A673 (cell line): ENCODE measurements at places on chromosomes 1 and 21. TPM values are rescaled to one million over a fixed set of nuclear protein-coding genes. Genes with fewer than 3 reads are reported as not detected.

DNA sequence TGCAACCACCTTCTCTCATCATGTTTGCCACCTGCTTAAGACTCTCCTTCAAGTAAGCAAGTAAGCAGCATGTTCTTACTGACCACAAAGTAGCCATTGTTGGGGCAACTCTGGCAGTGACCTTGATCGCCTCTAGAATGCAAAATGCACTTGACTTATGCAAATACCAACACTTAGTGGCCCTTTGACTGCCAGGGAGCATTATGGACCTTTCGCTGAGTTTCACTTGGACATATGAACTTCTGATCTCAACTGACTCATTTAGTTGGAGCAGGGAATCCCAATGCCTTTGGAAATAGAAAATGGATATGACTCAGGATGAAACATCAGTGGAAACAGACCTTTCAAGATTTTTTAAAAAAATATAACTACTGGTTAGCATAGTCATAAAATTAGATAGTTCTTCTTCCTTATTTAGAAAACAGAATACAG, 6.1 kb upstream of the PLA2G5 start:
- no peak overlapping the region for H3K4me3 ChIP-seq
- no peaks in the 10 kb centered on the region for H3K36me3 ChIP-seq
- H3K4me1 ChIP-seq = no peaks in the 10 kb centered on the region
- no peak overlapping the region for H3K27ac ChIP-seq

DNA sequence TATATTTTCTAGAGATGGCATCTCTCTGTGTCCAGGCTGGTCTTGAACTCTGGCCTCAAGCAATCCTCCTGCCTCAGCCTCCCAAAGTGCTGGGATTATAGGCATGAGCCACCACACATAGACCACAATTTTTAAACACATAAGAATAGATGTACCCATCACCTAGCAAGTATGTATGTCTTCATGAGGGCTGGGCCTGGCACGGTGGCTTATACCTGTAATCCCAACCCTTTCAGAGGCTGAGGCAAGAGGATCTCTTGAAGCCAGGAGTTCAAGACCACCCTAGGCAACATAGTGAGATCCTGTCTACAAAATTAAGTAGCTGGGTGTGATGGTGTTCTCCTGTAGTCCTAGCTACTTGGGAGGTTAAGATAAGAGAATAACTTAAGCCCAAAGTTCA, 13.8 kb downstream of the UQCRH start:
- H3K27me3 ChIP-seq = no peaks in the 10 kb centered on the region
- H3K36me3 ChIP-seq = peaks cover 43% of the 10 kb centered on the region
- no peaks in the 10 kb centered on the region for H3K4me1 ChIP-seq
- no peak overlapping the region for H3K4me3 ChIP-seq

DNA sequence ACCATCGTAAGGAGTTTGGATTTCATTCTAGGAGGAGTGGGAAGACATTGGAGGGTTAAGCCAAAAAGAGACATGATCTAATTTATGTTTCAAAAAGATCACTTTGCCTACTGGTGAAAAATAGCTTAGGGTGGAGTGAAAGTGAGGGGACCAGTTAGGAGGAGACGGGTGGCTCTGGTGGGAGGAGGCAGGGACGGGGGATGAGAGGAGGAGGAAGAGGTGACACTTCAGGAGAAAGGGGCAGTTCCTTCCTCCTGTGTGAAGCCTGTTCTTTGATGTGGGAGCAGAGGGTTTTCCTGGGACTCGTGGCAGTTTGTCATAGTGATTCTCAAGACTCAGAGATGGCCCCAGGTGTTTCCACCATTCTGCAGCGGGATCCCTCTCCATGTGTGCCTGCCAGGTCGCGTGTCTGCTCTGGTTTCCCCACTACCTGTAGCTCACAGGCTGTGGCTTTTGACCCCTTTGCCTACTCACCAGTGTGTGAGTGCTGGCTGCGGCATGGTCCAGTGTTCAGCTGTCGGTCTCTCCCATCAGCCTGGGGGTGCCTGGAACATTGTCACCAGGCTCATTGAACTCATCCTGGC, 102.4 kb downstream of the CNIH3 start:
- H3K4me3 ChIP-seq = no peak overlapping the region
- H3K27ac ChIP-seq = no peak overlapping the region
- no peak for DNase-seq
- no peaks in the 10 kb centered on the region for H3K36me3 ChIP-seq

DNA sequence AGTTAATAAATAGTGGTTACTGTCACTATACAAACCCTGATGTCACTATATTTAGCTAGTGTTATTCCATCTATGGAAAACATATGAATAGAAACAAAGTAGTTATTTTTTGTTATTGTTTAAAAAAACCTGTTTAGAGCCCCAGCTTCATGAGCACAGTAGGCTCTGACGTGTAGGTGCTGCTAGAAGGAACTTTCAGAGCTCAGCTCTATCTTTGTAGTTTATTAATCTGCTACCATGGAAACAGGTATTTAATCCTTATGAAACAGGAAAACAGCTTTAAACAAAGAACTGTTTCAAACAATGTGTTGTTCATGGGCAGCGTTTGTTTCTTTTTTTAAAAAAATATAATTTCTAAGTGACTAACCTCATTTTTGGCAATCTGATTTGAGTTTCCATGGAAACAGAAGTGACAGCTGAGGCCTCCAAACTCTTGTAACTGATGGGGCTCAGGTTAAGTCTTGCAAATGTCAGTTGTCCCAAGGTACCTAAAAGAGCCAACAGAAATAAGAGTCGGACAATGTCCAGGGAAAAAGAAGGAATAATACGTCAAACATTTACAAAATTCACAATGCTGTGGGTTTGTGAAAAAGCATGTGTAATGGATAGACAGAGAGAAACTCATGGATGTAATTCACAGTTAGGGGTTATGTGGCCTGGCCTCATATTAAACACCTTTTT, 162.0 kb upstream of the C21orf91 start:
- no peaks in the 10 kb centered on the region for H3K27me3 ChIP-seq
- no peaks in the 10 kb centered on the region for H3K4me1 ChIP-seq
- DNase-seq = no peak
- H3K27ac ChIP-seq = no peak overlapping the region
- H3K4me3 ChIP-seq = no peak overlapping the region

The ANGPTL3 gene
- total RNA-seq = not detected in 2 replicates

The B4GALT3 gene
- total RNA-seq = 47.9 and 55.1 TPM in 2 replicates

The TINAGL1 gene
- not detected in 2 replicates for total RNA-seq

The FCER1G gene
- total RNA-seq = 1.2 and 1.5 TPM in 2 replicates

The RNF186 gene
- total RNA-seq = not detected in 2 replicates

The ALX3 gene
- total RNA-seq = 0.81 and 0.84 TPM in 2 replicates
